ENCODE measurements at places on chromosomes 5 and 9.

GRCh38 chr5:171635028-171635427 is 150.6 kb upstream of the SMIM23 start:
- no peak for DNase-seq

DNA sequence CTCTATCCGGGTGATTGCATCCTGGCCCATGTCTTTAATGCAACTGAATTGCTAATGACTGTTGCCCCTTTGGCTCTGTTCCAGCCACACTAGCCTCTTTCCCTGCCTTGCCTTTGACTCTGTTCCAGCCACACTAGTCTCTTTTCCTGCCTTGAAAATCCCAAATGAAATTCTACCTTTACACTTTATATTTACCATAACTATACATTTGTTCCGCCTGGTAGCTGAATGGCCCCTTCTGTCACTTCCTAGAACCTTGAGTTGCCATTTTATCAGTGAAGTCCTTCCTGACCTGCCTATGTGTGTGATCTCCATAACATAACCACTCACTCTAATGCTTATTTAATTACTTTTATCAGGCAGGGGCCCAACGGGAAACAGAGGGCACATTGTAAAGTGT is 1120.4 kb upstream of the WWC1 start:
- DNase-seq, result no peak

DNA sequence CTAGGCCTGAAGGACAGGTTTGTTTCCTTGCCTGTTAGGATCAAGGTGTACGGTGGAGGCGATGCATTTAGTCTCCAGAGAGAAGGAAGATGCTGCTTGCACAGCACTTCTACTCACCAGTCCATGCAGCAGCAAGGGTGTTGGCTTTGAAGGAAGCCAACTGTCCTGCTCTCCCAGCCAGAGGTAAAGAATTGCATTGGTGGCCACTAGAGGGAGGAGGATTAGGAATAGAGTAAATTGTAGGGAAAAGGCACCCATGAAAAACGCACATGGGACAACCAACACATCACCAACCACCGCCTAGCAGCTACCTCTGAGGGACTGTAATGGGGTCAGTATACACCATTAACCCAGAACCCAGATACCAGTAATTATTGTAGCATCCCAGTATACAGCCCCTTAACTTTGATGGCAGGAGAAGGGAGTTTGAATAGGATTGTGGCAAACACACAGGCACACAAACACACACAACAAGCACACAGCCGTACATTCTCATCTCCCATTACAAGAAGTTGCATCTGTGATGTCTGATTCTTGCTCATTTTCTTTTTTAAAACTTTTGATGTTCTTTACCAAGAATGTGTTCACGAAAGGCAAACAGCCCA is 267.7 kb downstream of the ADAMTS6 start:
- DNase-seq, result no peak

GRCh38 chr5:75472973-75473372 is 38.5 kb downstream of the CERT1 start:
- no peak for DNase-seq

- DNase-seq, result no peak
Measured at GRCh38 chr9:8408575-8409190, 609.1 kb upstream of the DMAC1 start.
